Activated gamma-delta T cell treated with anti-CD3 and anti-CD28 coated beads, Interleukin-2, amount 50 U/mL, for 16 hours (primary cell): ENCODE measurements at places on chromosomes 11 and 22.

- no peak for DNase-seq
Measured at GRCh38 chr11:130473056-130473794, 24.8 kb downstream of the ADAMTS15 start.

DNA sequence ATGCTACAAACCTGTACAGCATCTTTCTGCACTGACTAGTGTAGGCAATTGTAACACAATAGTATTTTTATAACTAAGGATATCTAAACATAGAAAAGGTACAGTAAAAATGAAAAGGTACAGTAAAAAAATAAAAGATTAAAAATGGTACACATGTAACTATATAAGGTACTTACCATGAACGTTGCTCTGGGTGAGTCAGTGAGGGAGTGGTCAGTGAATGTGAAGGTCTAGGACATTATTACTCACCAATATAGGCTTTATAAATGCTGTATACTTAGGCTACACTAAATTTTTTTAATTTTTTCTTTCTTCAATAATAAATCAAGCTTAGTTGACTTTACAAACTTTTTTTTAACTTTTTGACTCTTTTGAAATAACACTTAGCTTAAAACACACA, 59.9 kb downstream of the EIF3M start:
- no peak for DNase-seq

DNA sequence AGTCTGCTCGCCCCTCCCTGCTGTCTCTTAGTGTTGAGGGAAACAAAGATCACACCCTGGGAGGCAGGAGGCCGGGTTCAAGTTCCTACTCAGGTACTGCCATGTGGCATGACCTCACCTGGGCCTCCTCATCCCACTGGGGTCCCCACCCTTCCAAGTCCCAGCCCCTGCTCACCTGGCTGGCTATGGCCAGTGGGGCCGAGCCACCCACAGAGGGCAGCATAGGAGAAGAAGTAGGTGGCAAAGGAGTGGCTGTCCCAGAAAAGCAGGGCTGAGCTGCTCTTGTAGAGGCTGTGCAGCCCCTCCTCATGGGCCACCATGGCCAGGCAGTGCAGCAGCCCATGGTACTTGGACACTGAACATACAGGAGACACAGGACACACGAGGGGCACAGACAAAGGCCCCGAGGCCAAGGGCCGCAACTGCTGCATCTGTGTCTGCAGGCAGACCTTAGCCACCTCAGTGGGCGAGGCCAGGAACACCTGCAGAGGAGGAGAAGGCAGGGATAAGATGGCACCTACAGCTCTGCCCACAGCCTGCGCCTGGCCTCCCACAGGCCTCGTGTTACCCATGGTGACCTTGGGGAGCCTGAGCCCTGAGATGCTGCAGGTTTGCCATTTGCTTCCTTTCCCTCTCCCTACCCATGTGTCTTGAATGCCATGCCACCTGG, 50.6 kb upstream of the MPEG1 start:
- no peak for DNase-seq

- DNase-seq, result no peak
Measured at GRCh38 chr11:126190792-126191191, 20.7 kb downstream of the RPUSD4 start.

DNA sequence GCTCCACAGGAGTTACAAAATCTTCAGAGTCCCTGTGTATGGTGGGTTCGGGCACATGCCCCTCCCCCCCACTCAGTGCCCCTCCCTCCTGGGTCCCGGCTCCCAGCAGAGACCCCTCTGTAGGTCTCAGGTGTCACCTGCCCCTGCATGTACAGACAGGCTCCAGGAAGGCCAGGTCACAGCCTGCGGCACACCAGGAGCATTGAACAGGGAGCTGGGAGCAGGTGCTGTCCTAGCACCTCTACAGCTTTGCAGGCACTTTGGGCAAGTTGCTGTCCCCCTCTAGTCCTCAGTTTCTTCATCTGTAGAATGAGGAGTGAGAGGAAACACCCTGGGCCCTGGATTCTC, 80.1 kb upstream of the RTL6 start:
- DNase-seq, result no peak

DNA sequence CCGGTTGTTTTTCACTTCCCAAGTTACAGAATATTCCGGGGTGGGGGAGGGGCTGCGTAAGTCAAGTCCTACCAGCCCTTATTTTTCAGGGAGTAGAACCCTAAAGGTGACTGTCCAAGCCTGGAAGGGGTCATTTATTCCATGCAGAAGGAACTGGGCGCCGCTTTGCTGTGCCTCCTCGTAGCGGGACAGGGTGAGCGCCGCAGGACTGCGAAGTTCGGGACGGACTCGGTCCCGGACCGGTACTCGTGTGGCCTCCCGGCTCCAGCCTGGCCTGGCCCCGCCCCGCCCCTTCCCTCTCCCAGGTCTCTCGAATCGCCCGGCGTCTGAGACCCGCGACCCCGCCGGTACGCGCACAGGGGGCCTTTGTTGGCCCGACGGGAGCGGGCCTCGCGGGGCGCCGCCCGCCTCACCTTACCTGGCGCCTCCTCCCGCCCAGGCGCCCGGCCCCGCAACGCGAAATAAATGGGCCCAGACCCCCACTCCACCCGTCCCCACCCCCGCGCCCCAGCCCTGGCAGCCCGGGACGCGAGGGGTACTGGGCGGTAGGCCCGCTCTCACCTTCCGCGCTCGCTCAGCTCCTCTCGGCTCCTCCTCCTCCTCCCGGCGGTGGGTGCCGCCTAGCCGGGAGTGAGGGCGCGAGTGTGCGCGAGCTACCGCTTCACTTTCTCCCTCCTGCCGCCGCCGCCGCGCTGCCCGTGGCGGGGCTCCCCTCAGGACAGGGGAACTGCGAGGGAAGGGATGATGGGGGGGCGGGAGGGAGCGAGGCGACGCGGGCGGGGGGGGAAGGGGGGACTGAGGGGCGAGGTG, 698 bp downstream of the PAK1 start:
- DNase-seq, result peak; percentile 16

DNA sequence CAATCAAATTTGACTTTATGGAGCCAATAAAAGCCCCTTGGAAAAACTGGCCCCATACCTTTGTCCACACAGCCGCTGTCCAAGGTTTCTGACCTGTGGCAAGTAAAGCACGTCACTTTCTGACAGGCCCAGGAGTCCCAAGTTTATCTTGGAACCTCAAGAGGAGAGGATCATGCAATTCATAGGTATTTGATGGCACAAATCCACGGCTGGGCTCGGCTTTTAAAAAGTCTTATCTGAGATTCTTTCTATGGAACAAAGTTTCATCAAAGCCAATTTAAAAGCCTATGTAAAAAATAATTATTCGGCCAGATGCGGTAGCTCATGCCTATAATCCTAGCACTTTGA, 13.6 kb downstream of the TMEM138 start:
- DNase-seq, result no peak

GRCh38 chr11:85647078-85647477, 689 bp upstream of the TMEM126A start:
- no peak for DNase-seq

GRCh38 chr11:122099374-122100036, 16.5 kb downstream of the BLID start:
- DNase-seq, result no peak

GRCh38 chr11:64597671-64598101, 6.7 kb downstream of the SLC22A12 start:
- no peak for DNase-seq

- DNase-seq, result no peak
Measured at GRCh38 chr11:18259259-18259658, 6.8 kb upstream of the SAA1 start.

DNA sequence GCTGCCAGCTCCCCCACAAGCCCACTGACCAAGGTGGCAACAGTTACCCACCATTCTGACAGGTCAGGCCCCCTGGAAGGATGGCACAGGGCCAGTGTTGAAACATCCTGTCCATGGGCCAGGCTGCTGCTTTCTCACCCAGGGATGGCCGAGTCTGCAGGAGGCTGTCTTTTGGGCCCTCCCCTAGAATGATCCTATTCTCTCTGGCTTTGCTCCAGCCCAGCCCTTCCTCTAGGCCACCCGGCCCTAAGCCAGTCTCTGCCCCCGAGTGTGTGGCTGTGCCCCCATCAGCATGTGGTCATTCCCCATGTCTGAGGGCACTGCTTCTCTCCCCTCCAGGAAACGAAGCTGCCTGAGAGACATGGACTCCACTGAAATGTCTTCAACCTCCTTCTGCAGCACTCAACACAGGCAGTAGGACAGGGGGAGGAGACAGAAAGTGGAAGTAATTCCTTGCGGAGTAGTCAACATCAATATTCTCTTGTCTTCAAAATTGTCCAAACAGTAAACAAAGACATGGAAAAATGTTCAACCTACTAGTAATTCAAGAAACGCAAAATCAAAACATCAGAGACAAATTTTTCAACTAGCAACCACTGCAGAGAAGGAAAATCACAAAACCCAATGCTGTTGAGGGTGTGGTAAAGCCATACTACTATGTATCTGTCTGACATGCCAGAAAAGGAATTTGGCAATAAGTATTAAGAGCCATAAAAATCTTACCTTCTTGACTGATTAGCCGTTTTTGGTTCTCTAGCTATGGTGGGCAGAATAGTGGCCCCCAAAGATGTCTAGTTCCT, 5.1 kb upstream of the SCARF2 start:
- DNase-seq, result no peak

DNA sequence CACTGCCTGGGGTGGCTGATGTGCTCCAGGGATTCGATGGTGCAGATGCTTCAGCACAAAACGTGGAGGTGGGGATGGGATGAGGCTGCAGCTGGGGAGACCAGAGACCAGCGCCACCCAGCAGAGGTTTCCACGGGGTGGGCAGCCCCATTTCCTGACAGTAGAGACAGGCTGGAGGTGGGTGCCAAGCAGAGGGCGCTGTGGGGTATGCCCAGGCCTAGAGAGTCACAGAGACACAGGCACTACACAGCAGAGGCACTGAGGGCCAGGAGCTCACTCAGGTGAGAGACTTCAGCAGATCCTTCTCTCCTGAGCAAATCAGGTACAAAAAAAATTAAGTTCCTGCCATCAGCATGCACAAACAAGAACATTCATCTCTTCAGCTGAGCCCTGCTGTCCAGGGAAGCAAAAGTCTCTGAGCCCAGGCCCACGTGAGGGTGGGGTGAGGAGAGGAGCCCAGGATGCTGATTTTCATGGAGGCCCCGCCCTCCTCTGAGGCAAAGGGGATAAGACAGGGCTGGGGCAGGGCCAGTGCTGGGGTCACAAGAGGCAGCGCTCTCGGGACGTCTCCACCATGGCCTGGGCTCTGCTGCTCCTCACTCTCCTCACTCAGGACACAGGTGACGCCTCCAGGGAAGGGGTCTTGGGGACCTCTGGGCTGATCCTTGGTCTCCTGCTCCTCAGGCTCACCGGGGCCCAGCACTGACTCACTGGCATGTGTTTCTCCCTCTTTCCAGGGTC, 53.1 kb downstream of the GGTLC2 start:
- no peak for DNase-seq

GRCh38 chr11:124586238-124586860, 16.6 kb downstream of the OR8A1 start:
- DNase-seq, result peak; percentile 17

DNA sequence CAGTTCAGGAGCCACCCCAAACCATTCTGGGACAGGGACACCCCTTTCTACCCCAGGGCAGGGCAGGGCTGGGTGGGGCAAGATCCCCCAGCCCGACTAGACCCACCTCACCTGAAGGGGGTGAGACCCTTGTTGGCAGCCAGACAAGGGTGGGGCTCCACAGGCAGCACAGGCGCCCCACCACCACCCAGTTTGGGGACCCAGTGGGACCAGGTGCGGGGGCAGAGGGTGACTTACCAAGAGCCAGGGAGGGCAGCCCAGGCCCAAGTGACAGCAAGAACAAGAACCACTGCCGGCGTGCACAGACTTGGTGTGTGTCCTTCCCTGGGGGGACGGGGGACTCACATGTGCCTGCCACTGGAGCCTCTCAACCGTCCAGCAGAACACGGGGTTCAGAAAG, 2.2 kb downstream of the ADM2 start:
- no peak for DNase-seq

- no peak for DNase-seq
Measured at GRCh38 chr11:79931692-79932091, 490.9 kb upstream of the TENM4 start.

DNA sequence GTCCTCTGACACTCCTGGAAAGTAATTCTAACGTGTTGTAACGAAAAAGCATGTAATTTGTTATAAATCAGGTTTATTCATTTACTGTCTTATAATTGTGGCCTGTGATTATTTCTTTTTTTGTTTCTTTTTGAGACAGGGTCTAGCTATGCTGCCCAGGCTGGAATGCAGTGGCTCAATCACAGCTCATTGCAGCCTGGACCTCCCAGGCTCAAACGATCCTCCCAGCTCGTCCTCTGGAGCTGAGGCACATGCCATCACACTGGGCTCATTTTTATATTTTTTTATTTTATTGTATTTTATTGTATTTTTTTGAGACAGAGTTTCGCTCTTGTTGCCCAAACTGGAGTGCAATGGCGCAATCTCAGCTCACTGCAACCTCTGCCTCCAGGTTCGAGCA, 15.9 kb downstream of the DENND5A start:
- no peak for DNase-seq

GRCh38 chr11:101867951-101868350, 46.9 kb upstream of the CEP126 start:
- no peak for DNase-seq

DNA sequence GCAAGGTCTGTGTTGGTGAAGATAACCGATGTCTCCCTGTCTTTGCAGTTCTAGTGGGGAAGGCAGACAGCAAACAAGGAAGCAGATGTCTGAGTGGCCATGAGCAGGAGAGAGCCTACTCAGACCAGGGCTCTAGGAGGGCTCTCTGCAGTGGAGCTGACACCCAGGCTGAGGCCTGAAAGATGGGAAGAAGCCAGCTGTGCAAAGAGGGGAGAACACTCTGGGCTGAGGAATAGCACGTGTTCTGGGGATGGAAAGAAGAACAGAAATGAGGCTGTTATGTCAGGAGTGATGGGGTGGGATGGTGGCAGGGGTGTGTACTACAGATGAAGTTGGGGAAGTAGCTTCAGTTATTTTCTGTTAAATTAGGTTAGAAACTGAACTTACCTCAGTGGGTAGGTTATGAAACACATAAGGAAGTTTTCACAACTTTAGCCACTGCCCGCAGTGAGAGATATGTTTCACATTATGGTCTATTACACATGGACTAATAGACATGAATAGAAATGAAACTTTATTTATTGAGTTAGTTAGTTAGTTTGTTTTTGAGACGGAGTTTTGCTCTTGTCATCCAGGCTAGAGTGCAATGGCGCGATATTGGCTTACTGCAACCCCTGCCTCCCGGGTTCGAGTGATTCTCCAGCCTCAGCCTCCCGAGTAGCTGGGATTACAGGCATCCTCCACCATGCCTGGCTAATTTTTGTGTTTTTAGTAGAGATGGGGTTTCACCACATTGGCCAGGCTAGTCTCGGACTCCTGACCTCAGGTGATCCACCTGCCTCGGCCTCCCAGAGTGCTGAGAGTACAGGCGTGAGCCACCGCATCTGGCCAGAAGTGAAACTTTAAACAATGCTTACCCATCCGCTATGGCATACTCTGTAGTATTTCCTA, 7.8 kb downstream of the DCPS start:
- DNase-seq, result no peak

- DNase-seq, result no peak
Measured at GRCh38 chr11:8337130-8337795, 73.6 kb upstream of the LMO1 start.
